ENCODE measurements at places on chromosomes 7 and 10.

DNA sequence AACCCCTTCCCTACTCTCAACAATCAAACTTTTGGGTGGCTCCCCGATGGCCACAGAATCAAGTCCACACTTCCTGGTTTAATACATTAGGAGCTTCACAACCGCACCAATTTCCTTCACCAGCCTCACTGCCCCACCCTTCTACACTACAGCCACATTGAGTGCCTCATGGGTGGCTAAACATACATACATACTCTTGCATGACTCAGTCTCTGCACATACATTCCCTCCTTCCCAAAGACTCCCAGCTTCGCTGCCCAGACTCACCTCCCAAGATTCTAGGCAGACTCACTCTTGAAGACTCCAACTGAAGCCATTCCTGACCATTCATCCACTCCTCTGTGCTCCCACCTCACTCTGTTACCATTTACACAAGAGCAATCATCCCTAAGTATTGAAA lies 15.9 kb downstream of the VPS41 start:
- DNase-seq, result no peak

DNA sequence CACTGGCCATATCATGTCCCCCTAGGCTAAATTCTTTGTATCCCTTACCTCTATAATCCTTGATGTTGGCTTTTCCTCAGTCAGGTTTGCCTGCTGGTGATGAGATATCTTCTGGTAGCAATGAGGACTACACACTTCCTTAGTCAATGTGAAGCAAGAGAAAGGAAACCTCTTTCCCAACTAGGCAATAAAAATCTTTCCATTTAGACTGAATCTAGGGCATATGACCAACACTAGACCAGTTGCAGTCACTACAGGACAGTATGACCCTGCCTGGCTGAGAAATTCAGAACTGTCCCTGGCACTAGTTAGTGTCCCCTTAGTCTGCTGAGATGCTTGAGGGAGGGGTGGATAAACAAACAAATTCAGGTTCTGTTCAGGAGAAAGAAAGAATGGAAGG lies 142.6 kb downstream of the RNLS start:
- DNase-seq, result no peak

DNA sequence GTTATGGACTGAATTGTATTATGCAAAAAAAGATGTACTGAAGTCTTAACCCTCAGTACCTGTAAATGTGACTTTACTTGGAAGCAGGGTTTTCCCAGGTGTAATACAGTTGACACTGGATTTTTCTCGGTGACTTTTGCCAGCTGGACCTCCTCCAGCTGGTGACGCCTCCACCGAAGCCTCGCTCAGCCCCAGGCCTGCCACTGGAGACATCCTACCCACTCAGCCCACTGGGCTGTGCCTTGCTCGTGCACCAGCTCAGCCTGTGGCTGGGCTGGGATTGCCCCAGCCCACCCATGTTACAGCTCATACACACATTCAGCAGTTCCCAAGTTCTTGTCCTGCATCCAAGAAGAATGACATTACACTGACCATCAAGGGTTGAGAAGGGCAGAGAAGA lies 42.4 kb upstream of the GPR22 start:
- no peak for DNase-seq

- no peak for DNase-seq
These were observed 33.7 kb downstream of the ABLIM1 start for GRCh38 chr10:114624422-114624821.

DNA sequence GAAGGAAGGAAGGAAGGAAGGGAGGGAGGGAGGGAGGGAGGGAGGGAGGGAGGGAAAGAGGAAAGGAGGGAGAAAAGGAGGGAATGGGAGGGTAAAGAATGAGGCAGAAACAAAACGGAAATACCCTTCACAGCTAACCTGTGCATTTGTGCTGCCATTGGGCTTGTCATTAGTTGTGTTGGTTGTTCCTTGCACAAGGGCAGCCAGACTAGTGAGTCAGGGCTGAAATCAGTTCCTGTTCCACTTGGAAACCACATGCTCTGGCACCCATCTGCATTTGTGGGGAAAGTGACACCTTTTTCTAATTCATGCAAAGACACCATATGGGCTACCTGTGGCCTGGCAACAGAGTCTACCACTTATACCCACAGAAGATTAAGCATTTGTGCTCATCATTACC lies 1004.0 kb upstream of the C7orf33 start:
- no peak for DNase-seq

DNA sequence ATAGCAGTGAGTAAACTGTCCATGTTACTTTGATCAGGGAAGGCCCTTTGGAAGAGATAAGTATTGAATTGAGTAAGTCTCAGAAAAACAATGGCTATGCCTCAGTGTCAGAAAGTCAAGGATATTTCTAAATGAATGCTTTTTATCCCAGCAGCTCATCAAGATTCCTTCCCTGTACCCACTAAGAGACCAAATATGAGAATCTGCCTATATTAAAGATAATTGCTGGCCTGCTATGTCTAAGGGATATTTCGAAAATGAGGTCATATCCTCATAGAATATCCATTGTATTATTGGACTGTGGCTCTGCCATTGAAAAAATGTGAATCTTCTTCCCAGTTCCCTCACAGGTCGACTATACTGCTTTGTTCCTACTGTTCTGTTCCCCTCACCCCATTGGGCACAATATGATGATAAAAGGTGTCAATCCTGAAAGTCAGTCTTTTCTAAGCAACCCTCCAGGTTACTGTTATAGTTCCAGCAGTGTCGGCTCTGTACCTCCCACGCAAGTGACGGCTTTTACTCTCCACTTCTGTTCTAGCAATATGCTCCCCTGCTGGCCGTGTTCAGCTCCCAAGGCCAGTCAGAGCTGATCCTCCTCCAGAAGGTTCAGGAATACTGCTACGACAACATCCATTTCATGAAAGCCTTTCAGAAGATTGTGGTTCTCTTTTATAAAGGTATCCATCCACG lies 51.7 kb downstream of the BZW2 start:
- no peak for DNase-seq

DNA sequence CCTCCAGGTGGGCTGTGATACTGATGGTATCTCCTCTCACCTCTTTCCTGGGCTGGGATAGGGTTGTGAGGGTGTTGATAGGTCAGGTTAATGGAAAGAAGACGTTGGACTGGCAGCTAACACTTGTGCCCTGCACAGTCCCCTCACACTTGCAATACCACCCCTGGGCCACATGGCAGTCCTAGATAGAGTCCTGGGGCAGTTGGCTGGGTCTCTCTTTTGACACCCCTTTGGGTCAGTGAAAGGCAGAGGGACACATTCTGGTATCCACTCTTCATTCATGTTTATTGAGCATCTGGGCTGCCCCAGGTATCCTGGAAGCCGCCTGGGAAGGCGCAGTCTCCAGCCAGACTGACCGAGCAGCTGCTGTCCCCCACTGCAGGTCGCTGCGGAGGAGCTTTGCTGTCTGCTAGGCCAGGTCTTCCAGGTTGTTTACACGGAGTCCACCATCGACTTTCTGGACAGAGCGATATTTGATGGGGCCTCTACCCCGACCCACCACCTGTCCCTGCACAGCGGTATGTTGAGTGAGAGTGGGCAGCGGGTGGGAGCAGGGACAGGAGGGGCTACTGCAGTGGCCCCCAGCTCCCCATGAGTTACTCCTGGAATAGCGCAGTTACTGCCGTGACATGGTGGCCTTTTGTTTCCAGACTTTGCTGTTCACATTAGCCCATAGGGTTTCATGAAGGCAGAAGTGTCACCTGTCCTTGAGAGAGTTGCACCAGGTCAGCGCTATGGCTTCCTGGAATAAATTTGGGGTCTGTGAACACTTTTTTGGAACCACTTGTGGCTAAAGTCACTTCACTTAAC lies 19.1 kb downstream of the NACAD start:
- DNase-seq, result no peak

- no peak for DNase-seq
These were observed 95.2 kb downstream of the CLEC2L start for GRCh38 chr7:139618482-139619366.

DNA sequence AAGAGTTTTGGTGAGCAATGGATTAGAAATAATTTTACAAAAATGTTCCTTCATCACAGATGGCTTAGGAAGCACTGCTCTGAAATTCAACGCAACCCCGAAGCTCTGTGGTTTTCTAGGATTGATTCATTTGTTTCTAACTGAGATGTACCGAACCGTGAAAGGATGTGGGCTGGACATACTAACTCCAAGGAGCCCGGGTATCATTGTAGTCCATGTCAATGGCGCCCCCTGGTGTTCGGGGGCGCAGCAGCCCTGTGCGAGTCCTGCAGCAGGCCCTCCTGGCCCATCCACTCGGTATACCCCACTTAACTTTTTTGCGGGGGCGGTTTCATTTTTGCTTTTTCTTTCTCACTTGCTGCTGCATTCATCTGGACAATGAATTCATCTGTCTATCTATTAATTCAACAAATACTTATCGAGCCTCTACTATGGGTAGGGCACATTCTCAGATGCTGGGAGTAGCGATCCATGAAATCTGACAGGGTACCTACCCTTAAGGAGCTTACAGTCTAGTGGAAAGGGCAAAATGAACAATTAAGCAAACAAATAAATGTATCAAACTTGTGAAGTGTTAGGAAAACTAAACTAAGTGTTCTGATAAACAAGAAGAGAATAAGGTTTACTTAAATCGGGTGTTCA lies 25.2 kb upstream of the ITPRID1 start:
- DNase-seq, result no peak

DNA sequence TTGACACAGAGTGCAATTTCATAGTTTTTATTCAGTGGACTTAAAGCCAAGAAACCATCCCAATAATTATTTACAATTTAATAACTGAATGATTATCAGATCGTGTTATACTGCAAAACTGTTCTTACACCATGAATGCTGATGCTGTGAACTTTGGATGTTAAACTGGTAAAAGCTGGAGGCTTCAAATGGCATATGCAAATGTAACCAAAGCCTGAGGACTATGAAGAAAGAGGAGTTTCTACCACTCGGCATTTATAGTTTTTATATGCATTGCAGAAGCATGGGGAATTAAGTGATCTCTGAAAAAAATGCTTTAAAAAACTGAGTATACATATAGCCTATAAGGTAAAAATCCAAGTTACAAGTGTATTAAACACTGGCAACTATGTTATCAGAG lies 42.4 kb downstream of the RNF32 start:
- DNase-seq, result no peak

DNA sequence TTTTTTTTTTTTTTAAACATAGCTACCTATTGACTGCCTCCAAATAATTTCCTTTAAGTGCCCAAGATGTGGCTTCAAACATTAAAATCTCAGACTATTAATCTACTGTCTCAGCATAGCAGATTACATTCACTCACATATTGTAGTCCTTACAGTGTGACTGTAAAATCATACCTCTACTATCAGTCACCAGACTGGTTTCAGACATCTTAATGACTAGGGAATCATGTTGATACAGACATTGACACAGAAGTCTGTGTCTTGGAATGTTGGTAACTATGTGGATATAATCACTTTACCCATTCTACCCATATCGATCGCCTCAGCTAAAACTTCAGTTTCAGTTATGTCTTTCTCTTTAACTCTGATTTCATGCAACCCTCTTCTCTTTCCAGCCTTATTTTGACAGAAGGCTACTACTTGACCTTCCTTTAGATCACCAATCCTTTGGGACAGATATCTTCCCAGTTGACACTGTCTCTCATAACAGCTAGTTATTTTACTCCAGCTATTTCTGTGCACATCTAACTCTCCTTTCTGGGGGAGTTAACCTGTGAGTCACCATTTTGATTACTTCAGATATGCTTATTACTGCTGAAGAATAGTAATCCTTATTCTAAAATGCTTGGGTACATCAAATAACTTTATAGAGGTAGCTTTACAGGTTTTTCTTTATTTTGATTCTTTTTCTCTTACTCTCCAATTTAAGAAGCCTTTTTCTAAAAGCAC lies 7.0 kb downstream of the TNKS2 start:
- DNase-seq, result no peak

- no peak for DNase-seq
These were observed 233.8 kb upstream of the LYZL1 start for GRCh38 chr10:29055101-29055500.

- DNase-seq, result no peak
These were observed 23.7 kb upstream of the TIAL1 start for GRCh38 chr10:119620241-119621077.

- DNase-seq, result no peak
These were observed 90.3 kb downstream of the INPP5A start for GRCh38 chr10:132627666-132628531.

GRCh38 chr10:49288341-49289065 lies 10.5 kb upstream of the C10orf71 start:
- no peak for DNase-seq

DNA sequence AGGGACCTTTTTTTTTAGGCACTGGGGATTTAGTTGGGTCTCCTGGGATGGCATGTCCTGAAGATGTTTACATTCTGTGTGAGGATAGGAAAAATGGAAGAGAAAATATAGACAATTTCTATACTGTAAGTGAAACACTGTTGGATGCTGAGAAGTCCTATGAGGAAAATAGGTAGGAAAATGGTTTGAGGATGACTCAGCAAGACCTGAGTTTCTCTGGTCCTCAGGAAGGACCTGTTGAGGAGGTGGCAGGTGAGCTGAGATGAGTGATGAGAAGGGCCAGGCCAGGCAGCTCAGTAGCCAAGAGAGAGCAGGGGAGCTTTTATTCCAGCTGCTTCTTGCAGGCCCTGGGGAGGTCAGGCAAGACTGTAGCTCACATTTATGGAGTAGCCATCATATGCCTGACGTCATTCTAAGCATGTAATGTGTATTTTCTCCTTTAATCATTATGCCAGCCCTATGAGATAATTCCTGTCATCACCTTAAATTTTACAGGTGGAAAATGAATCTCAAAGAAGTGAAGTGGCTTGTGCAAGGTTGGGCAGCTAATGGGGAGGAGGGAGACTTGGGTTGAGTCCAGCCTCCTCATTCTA lies 19.1 kb upstream of the LRRC18 start:
- DNase-seq, result no peak

DNA sequence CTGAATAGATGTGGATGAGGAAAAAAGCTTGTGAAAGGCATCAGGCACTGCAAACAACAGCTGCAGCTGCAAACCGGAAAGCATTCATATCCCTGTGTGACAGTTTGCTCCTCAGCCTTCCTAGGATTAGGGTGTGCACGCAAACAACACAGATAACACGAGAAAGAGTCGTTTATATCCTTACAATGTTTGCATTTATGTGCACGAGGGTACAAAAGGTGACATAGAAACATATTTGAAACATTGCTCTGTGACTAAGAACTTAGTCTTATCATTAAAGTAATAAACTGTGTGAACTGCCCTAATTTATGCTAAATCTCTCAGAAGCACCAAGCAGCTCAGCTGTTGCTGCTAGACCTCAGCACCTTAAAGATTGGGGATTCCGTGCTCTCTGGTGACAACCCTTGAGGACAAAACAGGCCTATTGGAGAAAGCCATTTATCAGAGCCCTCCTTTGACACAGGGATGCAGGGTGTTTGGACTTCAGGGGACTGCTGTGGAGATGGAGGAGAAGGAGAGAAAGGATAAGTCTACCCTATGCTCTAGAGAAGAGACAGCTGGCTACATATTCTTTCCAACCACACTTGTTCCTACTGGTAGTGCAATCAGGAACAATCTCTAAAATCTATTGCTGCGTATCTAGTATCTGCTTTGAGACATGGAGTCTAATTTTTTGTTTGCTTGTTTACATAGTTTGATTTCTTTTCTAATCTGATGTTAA lies 176.2 kb downstream of the GNAT3 start:
- DNase-seq, result no peak

GRCh38 chr10:66925896-66926715 lies at the start of gene LRRTM3:
Gene LRRTM3 (plus strand): TSS chr10:66926036.
- peak; percentile 55 for DNase-seq

- DNase-seq, result no peak
These were observed 34.3 kb upstream of the MTPAP start for GRCh38 chr10:30383356-30383755.

- DNase-seq, result no peak
These were observed 41.6 kb upstream of the RASGEF1A start for GRCh38 chr10:43308515-43308914.

All from brain pericyte (primary cell).